ENCODE measurements at places on chromosomes 2 and 18.

DNA sequence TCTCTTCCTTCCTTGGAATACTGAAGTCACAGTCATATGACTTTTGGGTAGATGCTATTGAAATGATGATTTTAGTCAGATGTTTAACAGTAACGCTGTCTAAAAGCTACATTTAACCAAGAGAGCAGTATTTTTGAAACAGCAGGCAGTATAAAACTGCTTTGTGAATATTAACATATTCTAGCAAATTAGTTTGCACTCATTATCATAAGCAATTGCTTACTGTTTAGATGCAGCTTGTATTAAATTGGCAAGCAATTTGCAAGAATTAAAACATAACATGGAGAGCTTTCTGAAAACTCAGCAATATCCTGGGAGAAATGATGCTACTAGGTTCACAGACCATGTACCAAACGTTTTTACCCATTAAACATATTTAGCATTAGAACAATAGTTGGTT lies 776.0 kb downstream of the NRXN1 start:
- H3K36me3 ChIP-seq = no peaks in the 10 kb centered on the region
- no peaks in the 10 kb centered on the region for H3K4me1 ChIP-seq
- H3K27ac ChIP-seq = no peak overlapping the region
- no peak overlapping the region for H3K4me3 ChIP-seq
- no peak for DNase-seq
- H3K27me3 ChIP-seq = no peaks in the 10 kb centered on the region

DNA sequence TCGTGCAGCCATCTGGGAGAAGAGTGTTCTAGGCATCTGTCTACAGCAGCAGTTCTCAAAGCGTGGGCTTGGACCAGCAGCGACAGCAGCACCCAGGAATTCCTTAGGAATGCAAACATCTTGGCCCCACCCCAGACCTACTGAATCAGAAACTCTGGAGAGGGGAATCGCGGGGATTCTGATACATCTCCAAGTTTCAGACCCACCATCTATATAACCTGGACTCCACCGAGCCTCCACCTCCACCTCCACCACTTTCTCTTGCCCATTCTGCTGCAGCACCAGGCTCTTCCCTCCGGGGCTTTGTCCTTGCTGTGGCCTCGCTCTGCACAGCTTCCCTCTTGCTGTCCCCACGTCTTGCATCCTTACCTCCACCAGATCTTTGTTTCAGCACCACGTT lies 256.4 kb downstream of the BCL2 start:
- H3K36me3 ChIP-seq = no peaks in the 10 kb centered on the region
- DNase-seq = no peak
- no peaks in the 10 kb centered on the region for H3K4me1 ChIP-seq
- no peak overlapping the region for H3K27ac ChIP-seq
- no peak overlapping the region for H3K4me3 ChIP-seq
- H3K27me3 ChIP-seq = no peaks in the 10 kb centered on the region

DNA sequence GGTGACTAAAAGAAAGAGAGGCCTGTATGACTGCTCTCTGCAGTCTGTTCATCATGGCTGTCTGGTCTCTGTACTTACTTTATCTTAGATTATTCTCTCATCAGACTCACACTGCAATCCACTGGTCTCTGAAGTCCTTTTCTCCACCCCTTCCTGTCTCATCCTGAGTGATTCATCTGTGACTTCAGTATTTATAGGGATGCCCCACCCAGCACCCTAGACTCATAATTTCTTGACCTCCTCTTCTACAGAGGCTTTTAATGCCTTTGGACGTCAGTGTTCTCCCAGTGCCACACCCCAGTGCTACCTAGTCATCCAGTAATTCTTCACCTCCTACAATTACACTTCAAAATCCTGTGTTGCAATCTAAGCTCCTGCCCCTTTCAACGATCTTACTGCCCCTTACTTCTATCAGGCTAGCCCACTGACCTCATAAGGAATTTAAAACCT lies 14.9 kb upstream of the ITPRID2 start:
- H3K4me1 ChIP-seq = no peaks in the 10 kb centered on the region
- no peak overlapping the region for H3K27ac ChIP-seq

GRCh38 chr18:62586781-62587487 lies 64.1 kb downstream of the ZCCHC2 start:
- H3K27me3 ChIP-seq = no peaks in the 10 kb centered on the region
- no peak overlapping the region for H3K4me3 ChIP-seq
- H3K36me3 ChIP-seq = no peaks in the 10 kb centered on the region
- no peak for DNase-seq

- H3K4me1 ChIP-seq = peaks cover 10% of the 10 kb centered on the region
- H3K4me3 ChIP-seq = no peak overlapping the region
- no peak overlapping the region for H3K27ac ChIP-seq
- H3K27me3 ChIP-seq = no peaks in the 10 kb centered on the region
Measured at GRCh38 chr2:239462191-239462515, 61.3 kb upstream of the HDAC4 start.

DNA sequence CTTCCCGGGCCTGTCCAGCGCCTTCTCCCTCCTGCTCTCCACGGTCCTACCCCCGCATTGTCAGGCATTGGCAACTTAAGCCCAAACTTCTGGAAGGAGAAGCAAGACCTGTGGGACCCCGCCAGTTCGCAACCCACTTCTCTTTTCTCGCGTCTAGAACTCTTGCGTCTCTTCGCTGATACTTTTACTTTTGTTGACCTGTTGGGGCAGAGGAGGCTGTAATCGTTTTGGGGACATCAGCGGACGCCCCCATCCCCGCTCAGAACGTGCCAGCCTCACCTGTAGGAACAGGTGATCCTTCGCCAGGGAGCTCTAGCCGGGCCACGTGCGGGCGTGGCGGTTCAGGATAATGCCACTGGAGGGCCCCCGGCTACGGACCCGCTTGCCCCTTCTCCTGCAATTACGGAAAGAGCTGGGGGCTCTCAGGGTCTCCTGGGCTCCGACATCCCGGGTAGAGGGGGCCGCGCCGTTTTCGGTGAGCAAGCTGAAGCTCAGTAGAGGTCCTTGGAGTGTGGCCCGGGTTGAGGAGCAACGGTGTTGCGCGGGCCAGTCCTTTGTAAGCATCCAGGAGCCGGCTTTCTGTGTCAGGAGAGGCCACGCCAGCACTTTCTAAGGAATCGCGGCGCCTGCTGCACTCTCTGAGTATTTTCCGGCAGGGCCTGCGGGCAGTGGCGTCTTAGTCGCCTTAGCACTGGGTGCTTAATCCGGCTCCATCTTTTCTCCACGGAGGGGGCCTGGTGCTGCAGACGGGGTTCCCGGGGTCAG lies 1.6 kb downstream of the MTCL1 start:
- no peak overlapping the region for H3K27ac ChIP-seq
- peak overlapping the region; percentile 87 for H3K4me3 ChIP-seq
- DNase-seq = peak; percentile 86
- no peaks in the 10 kb centered on the region for H3K36me3 ChIP-seq
- peaks cover 30% of the 10 kb centered on the region for H3K4me1 ChIP-seq

All from neural progenitor cell (in vitro differentiated cells).